ENCODE measurements at places on chromosomes 2 and 18.

DNA sequence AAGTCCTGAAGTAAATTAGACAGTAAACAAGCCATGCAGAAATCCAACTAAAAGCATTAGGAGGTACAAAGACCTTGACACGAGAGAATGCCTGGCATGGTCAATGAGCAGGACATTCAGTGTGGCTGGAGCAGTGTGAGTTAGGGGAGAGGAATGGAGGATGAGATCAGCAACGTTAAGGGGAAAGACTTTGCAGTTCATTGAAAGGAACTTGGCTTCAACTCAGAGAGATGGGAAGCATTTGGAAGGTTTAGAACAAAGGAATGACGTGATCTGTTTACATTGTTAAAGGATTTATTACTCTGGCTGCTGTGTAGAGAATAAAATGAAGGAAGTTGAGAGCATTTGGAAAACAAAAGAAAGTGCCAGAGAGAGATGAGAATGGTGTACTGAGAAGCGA, 621.3 kb downstream of the XIRP2 start:
- no peak for DNase-seq

- DNase-seq = no peak
Observed at GRCh38 chr2:228016402-228016801, 145.0 kb downstream of the DAW1 start.

GRCh38 chr2:136486115-136486514, 279.2 kb upstream of the THSD7B start:
- DNase-seq = no peak

DNA sequence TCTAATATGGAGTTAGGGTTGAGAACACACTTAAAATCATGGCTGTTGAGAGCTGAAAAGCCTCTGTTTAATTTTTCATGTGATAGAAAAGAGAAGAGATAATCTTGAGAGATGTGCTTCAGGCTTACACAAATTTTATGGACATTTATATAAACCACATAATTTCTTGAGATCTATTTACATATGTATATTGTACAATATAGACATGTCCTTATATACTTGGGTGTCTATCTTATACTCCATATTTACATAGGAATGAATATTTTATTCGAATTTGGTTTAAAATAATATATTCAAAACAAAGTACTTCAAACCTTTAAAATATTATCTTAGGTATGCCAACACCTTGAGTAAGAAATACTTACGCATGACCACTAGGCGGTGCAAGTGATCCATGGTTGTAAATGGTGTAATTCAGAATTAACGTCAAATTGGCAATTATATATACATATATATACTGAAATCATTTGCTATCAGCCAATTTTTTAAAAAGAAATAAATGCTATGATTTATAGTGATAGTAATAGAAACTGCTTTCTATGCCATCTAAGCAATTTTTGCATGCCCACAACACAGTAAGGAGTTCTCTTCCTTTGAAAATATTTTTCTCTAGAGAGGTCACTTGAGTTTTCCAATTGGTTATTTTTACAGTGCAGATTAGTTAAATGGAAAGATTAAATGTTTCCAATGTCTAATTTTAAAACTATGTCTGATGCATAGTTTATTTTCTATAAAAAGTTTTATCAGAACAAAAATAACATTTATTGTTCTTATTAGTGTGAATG, 37.6 kb upstream of the SPAG16 start:
- peak; percentile 31 for DNase-seq

- DNase-seq = no peak
Observed at GRCh38 chr2:39069890-39070465, 50.9 kb downstream of the SOS1 start.

GRCh38 chr2:239132786-239133185, 268.0 kb downstream of the HDAC4 start:
- no peak for DNase-seq

DNA sequence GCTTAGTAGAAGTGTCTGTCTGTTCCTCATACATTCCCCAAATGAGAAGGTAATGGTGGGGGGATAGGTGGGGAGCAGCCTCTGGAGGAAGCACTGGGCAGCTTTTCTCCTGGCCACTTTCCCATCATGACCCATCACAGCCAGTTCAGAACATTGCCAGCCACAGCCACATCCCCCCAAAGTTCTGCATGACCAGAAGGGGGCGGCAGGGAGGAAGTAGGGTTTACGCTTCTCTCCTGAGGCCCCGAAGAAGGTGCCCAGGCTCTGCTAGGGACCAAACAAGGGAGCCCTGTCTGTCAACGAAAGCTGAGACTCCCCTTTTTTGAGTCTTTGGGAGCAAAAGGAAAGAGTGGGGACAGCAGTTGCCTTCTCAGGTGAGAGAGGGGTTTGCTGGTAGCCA, 7.7 kb downstream of the IGFBP5 start:
- peak; percentile 47 for DNase-seq

DNA sequence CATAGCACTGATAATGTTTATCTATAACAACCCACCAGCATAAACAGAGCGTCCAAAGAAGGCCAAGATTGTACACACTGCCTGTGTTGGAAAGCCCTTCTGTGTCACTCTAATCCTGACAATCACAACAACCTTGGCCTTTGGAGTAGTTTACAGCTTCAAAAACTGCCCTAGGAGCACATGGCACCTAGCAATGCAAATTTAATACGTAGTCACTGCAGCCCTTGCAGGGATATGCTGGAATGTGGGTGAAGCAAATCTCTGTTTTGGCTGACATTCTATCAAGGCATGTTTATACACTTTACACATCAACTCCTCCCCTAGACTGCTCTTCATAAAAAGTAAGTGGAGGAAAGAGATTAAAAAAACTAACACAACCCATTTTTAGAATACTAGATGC, 66.8 kb downstream of the GRB14 start:
- DNase-seq = no peak

- DNase-seq = no peak
Observed at GRCh38 chr18:28152754-28153153, 24.2 kb downstream of the CDH2 start.

GRCh38 chr2:148253685-148254084, 232.8 kb downstream of the MBD5 start:
- DNase-seq = peak; percentile 20

DNA sequence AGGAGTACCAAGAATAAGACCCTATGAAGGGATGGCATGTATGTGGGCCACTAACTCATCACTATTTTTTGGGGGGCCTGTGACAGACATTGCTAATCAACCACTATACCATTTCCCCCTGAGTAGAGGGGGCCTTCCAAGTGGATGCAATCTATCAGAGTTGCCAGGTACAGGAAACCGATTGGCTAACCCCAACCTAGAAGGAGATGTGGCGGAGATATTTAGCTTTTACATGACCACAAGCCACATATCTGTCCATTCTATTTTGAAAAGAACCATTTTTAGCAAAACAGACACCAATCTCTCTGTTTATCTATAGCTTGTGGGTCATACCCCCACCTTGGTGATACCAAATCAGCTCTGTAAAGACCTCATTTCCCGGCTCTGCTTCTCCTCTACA, 51.0 kb downstream of the PAX8 start:
- DNase-seq = peak; percentile 50

DNA sequence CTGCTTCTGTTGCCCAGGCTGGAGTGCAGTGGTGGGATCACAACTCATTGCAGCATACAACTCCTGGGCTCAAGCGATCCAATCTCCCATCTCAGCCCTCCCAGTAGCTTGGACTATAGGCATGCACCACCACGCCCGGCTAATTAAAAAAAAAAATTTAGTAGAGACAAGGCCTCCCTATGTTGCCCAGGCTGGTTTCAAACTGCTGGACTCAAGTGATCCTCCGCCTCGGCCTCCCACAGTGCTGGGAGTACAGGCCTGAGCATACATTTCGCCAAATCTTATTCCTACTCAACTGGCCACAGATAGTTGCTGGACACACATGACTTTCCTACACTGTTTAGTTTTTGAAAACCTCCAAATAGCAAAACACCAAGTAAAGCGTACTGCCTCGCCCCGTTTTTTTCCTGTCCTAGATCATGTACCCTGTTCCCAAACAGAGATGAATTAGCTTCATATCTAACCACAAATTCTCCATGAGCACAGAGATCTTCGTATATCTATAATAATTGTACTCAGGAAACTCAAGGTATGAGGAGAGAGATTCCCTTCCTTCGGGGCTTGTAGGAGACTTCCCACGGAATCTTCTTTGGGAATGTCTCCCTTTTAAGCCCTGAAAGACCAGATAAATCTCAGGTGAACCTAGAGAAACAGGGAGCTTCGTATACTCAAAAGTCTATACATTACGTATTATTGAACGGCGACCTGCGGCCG, 598 bp upstream of the C2orf69 start:
- DNase-seq = no peak

DNA sequence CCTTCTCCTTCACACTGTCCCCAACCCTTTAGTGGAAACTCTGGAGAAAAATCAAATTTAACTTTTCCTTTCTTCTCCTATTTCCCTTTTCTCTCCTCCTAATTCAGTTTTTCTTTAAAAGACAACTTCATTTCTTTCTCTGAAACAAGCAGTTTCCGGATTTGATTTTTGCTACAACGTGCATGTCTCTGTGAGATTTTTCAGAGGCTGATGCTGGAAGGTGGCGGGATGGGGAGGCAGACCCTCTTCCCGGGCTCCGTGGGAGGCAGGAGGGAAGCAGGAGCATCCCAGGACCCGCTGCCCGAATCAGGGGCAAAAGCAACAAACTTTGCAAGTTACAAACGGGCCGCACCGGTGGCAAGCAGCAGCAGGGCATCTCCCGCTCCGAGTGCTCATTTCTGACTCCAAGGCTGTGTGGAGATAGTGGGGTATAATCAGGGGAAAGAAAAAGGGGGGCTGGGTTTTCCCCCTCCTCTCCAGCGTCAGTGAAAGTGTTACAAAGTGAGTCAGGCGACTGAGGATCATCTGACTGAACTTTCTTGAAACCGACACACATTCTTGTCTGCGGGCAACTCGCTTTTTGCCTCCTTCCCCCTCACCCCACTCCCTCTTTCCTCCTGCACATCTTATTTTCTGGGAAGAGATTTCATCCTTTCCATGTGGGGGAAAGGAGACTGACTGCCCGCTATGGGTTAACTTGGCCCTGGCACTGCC, 6.4 kb downstream of the ZEB2 start:
- DNase-seq = peak; percentile 35

DNA sequence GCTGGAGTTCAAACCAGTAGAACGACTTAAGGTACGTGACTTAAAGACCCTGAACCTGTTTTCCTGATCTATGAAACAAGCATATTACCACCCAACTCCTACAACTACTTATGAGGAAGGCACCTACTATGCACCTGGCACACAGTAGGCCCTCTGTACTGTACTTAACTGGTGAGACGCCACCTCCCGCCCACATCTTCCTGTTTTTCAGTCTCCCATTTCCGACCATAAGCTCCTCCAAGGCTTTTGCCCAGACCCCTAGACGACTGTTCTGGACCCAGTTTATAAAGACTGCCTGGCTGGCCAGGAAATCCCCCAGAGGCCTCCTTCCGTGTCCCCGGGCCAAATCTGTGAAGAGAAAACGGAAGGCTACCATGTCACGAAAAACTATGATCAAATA, 1.5 kb downstream of the GALNT14 start:
- peak; percentile 66 for DNase-seq

GRCh38 chr2:16258350-16258749, 318.0 kb downstream of the MYCN start:
- DNase-seq = no peak

- no peak for DNase-seq
Observed at GRCh38 chr2:141103216-141103615, 1027.6 kb downstream of the LRP1B start.

Data from KBM-7 (cell line).